ENCODE measurements at places on chromosomes 4 and X.

DNA sequence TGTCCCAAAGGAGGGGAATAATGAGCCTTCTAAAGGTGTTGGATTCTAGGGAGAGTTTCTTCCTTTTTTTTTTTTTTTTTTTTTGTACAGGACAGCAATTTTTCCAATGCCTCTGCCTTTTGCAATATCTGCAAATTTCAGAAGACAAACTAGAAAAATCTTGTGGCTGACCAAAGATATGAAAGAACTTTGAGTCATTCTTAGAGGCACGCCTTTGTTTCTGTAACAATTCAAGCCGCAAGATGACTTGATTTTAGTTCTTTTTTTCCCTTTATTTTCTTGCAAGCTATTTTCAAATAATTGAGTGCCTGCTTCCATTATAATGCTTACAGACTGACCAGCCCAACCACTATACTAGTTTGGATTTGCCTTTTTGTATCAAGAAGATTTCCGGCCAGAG, 47.6 kb upstream of the UXT start:
- DNase-seq = peak; percentile 8

DNA sequence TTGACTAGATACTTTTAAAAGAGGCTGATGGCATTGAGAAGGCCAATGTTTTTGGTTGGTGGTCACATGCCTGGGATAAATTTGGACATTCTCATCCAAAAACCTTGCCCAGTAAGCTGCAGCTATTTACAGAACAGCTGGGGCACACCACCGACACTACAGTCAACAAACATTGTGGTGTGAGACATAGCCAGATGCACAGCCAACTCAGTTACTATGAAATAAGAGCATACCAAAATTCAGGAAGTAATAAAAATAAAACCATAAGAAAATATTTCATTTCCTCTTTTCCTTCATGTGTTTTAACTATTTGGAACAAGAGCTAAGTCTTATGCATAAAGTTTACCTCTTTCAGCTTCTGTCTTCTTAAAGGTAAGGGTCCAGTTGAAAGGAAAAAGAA, 8.8 kb downstream of the PPM1K start:
- DNase-seq = no peak

- no peak for DNase-seq
Observed at GRCh38 chr4:71732706-71733105, 51.2 kb downstream of the GC start.

- no peak for DNase-seq
Observed at GRCh38 chrX:45138525-45138924, 62.2 kb downstream of the DIPK2B start.

- no peak for DNase-seq
Observed at GRCh38 chrX:1384658-1385252, 7.2 kb downstream of the SLC25A6 start.

DNA sequence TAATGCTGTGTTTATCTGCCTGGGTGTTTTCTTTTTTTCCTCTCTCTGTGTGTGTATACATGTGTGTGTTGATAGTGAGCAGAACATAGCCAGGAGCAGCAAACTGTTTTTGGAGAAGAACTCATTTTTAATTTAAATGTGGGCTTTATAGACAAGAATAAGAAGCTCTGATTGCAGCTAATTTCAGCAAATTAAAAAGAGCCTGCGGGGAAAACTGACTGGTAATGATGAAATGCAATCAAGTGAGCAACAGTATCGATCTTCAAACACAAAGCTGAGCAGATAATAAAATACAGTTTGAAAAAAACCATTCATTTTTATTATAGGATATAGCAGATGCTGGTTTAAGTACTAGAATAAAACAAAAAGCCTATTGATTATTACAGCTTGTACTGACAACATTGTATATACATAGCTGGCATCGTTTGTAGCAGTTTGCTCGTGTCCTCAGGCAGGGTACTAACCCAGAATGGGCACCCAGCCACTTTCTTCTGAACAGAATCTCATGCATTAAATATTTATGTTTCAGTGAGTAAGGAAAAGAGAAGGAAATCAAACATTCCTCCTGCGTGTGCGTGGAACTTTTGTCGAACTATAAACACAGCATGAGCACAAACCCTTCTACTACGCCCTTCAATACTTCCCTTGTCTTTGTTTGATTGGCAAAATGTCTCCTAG, 73.5 kb upstream of the ZFP42 start:
- no peak for DNase-seq

DNA sequence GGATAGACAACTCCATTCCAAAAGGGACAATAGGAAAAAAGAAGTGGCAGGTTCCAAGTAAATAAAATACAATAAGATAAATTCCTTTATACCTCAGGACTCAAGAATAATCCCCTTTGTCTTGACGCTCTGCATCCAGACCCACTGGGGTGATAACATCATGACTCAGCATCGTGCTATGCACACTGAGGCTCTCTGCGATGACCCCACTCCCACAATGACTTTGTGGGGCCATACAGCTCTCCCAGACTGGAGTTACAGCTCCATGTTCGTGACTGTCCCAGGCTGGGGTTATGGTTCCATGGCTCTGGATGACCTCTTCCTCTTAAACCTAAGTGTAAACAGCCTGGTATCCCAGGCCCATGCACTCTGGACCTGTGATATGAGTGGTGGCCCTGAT, 254.5 kb upstream of the ADGRL3 start:
- DNase-seq = no peak

DNA sequence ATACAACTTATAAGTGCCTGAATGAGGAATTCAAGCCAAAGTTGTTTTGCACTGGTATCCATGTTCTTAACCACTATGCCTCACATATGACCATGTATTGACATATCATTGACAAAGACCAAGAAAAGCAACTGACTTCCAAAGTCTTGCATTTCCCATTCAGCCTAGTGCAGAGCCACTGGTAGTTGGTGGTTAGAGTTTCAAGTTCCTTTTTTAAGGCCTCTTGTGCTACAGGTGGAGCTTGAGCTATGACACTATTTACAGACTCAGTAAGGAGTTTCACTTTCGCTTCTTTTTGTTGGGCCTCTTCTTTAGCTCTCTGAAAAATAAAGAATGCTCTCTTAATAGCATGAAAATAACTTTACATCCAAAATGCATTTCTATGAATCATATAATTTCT, 763.0 kb downstream of the DMD start:
- no peak for DNase-seq

DNA sequence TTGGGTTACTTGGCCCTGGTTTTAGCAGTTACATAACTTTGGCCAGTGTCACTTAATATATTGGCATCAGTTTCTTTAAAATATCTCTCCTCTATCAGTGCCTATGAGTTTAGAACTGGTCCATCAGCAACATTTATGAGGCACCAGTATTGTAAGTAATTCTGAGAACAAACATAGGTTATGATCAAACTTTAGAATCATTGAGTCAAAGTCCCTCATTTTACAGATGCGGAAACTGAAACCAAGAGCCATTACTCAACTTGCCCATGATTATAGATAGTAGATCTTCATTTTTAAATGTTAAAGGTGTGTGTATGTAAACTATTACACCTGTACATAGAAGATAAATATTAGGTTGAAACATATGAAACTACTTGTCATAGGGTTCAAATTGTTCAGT, 4.5 kb downstream of the NIPAL1 start:
- DNase-seq = no peak

DNA sequence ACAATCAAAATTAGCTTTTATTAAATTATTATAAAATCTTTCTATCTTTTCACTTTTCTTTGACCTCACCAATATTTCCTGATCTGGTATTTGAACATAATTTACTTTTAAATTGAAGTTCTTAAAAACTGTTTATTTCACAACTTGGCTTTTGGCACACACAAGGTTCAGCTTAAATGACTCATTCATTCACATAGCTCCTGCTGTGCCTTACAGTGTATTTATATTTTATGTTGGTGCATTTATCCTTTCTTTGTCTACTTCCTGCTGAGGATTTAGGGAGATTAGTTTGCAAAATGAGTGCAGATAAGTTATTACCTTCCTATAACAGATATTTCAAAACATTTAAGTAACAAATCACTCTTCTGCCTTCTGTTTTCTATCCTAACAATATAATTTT, 430.6 kb downstream of the DTHD1 start:
- no peak for DNase-seq

GRCh38 chr4:148747721-148748268, 305.6 kb upstream of the NR3C2 start:
- no peak for DNase-seq

- no peak for DNase-seq
Observed at GRCh38 chrX:124242131-124242530, 90.3 kb upstream of the TEX13D start.

GRCh38 chrX:101078716-101079598, at the start of gene TMEM35A:
TMEM35A (plus strand) TSS chrX:101078879; CDS start chrX:101079003, 124 bp downstream.
- DNase-seq = no peak

DNA sequence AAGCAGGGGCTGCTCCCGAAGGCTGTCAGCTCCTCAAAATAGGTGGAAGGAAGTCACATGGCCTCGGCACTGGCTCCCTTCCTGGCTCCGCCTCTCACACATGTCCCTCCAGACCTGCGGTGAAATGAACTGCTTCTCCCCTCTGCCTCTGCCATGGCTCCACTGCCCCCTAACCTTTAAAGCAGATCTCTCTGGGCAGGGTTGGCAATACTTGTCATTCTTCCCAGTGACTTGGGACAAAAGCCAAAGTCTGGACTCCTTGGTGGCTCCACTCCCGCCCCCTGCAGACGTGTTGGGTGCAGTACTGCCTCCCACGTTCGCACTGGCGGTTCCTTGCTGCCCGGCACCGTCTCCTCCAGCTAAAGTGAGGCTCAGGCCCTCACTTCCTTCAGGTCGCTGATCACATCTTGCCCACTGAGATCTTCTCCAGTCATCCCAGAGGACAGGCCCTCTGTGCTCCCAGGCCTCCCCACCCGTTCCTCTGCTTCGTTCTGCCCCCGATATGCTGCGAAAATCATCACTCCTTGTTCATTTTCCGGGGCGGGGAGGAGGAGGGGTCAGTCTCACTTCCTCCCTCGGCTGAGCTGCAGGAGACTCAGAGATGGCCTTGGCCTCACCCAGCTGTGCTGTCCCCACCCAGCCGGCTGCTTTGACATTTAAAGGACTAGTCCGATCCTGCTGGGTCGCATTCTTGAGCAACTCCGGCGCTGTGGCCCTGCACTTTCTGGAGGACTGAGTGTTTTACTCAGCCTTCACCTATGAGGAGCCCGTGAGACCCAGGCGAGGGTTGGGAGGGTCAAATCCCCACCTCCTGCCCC, 97.4 kb downstream of the PHKA2 start:
- DNase-seq = peak; percentile 64

DNA sequence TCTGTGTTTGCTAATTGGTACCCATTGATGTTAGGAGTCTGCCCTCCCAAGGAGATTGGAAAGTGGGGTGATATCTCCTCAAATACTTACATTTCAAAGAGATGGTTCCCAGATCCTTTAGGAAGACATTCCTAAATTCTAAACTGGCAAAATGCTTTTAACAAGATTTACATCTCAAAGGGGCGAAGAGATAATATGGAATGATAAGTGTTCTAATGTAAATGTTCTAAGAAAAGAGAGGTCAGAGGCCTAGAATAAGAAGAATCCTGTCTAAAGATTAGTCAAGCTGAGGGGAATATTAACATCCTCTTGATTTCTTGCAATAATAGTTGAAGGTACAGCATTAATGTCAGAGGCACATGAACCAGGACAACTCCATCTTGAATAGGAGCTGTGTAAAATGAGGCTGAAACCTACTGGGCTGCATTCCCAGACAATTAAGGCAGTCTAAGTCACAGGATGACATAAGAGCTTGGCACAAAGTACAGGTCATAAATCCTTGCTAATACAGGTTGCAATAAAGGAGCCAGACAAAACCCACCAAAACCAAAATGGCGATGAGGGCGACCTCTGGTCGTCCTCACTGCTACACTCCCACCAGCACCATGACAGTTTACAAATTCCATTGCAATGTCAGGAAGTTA, 2248.1 kb downstream of the ARAP2 start:
- no peak for DNase-seq

- peak; percentile 0 for DNase-seq
Observed at GRCh38 chrX:115968436-115969252, 201.9 kb upstream of the AGTR2 start.

GRCh38 chrX:148567229-148567628, 66.8 kb downstream of the AFF2 start:
- DNase-seq = no peak

DNA sequence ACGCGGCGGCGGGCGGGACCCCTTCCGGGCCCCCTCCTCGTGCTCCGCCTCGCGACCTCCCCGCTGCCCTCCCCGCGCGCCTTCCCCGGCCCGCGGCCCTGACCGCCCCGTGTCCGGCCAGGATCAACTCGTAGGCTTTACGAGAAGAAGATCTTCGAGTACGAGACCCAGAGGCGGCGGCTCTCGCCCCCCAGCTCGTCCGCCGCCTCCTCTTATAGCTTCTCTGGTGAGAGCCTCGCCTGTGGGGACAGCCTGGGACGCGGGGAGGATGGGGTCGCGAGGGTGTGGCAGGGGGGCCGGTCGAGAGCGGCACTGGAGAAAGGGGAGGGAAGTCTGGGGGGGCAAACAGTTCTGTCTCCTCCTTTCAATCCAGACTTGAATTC, 465 bp downstream of the EMD start:
- peak; percentile 70 for DNase-seq

- no peak for DNase-seq
Observed at GRCh38 chr4:128376958-128377357, 89.3 kb upstream of the PGRMC2 start.

DNA sequence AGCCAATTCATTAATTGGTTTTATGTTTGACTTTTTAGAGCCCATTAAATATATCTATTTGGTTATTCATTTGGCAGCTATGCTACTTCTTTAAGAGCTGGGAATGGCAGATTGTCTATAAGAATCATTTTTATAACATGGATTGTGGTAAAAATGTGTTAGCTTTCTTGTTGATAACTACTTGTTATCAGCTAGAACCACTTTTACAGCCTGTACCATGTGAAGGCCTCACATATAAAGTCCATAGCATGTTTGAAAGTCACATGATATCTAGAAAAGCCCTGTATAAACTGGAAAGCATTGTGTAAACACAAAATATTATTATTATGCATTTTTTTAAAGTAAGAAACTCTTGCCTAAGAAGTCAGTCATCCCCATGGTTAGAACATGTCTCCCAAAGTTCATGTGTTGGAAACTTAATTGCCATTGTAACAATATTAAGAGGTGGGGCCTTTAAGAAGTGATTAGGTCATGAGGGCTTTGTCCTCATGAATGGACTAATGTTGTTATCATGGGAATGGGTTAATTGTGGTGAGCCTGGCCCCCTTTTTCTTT, 110.9 kb upstream of the BMP2K start:
- peak; percentile 80 for DNase-seq

DNA sequence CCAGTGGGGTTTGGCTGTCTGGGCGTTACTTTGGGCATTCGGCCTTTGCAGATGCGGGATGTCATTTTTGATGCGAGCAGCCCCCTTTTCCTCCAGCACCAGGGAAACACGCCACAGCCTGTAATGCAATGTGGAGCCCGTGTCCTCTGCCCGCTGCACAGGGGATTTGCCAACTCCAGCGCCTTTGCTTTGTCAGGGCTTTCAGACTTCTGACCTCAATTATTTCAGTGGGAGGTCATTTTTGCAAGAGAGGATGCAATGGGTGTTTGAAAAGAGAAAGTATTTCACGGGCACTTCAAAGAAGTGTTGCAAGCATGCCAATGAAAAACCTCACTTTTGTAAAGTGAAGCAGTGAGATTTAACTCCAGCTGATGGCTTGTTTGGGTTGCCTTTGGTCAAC, 11.5 kb downstream of the CLCN4 start:
- DNase-seq = no peak

Measured in erythroblast (primary cell).